ENCODE measurements at places on chromosomes 7 and 10.

GRCh38 chr10:133187091-133187905, 27.3 kb downstream of the KNDC1 start:
- no peak for DNase-seq

DNA sequence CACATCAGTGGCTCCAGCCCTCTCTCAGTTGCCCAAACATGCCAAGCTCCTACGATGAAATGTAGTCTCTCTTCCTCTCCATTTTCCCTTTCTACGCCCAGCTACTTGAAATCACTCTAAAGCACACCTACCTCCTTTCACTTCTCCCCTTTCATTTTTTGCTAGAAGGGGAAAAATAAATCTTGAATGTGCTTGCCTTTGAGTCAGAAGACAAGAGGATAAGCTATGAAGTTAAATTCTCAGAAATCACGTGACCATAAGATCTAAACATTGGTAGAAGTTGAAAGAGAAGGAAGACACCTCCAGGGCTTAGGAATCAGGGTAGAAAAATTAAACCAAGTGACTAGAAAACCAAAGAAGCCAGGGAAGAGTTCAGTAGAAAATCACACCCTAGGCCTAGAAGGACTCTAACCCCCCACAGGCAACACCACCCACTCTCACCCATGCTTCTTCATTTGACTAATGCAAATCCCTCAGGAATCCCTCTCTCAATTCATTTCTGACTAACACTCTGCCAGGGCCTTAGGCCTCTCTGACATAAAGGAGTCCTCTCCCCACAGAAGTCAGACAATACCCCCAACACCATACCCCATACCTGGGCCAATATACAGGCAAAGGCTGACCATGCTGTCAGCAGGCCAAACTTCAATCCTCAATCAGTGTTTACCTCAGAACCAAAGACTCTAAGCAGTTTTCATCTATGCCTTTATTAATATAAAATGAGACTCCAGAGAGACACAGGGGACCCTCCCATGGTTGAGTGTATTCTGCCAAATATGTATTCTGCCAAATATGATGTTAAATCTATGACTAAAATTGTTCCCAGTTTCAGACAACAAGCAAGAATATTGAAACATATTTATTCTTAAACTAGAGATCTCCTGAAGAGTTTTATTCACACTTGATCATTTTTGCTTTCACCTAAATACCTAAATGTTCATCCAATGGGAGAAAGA, 84.8 kb downstream of the ELMO1 start:
- no peak for DNase-seq

DNA sequence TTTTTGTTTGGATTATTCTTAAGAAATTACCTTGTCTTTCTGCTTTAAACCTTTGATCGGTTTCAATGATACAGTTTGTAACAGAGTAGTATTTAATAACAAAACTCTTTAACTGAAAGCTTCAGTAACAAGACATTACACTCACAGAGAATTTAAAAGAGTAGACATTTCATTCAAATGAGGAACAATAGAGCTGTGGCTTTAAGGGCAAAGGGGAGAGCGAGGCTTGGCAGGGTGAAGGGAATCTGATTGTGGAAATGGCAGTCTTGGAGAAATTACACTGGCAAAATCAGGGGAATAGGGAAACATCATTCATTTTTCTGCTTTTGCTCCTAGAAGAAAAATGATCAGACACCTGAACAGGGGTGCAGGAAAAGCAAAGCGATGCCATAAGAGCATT, 5.1 kb upstream of the HIPK2 start:
- no peak for DNase-seq

DNA sequence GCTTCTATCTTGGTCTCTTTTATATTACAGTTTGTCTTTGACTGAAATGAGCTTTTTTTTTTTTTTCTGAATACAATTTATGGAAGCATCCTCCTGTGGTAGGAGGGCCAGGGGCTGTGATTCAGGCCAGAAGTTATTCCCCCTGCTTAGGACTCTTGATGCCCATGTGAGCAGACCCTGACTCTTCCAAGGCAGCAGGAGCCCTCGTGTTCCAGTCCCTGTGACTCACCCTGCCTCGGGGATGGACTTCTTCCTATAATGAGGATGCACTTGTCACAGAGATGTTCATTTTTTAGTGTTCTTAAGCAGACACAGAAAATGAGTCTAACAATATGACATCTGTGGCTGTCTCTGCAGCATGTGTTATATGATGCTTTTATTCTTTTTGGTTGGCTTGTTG, 1293.7 kb upstream of the AUTS2 start:
- DNase-seq, result no peak

GRCh38 chr7:129739427-129739826, 127.9 kb downstream of the NRF1 start:
- DNase-seq, result no peak

DNA sequence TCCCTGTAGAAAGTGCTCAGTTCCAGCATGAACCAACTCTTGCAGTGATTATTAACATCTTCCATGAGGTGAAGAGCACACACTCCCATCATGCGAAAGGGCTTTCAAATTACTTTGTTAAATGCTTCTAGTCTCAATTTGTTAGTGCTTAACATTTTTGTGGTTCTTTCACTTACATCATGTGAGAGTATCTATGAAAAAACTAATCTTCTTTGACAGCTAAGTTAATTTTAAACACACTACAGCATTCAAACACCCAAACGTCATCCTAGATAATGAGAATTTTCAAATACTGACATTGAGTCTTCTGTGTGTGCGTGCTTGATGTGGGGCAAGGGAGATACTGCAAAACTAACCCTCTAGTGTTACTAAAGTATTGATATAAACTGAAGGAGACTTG, 84.8 kb downstream of the ETV1 start:
- DNase-seq, result no peak

All from H7 (cell line).